ENCODE measurements at places on chromosomes 5 and 9.

- peak; percentile 45 for DNase-seq
Observed at GRCh38 chr5:81817980-81818379, 67.1 kb upstream of the SSBP2 start.

DNA sequence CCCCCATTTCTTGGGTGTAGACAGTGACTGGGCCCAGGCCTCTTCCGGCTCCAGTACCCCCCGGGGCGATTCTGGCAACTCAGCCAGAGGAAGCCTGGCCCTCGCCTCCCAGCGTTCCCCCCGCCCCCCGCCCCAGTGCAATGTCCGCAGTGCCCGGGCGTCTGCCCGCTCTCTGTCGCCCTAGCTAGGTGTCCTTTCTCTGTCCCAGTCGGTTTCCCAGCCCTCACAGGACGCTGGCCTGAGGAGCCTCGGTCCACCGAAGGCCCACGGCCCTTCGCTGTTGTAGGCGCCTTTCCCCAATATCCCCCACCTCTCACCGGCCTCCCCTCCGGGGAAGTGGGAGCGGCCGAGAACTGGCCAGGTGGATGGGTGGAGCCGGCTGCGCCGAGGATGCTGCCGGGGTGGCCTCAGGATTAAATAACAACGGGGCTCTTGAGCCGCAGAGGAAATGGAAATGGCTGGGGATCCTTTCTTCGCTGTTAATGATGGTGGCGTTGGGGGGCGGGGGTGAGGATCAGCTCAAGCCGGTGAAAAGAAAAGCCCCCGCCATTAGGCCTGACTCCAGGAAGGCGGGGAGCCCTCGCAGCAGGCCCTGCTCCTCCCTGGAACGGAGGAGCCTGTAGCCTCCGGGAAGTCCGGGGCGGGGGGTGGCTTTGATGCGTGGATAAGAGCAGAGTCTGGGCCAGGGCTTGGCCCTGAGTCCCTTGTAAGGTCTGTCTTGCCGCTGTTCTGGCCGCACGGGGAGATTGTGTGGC, 1.1 kb upstream of the SPRY4 start:
- DNase-seq, result no peak

DNA sequence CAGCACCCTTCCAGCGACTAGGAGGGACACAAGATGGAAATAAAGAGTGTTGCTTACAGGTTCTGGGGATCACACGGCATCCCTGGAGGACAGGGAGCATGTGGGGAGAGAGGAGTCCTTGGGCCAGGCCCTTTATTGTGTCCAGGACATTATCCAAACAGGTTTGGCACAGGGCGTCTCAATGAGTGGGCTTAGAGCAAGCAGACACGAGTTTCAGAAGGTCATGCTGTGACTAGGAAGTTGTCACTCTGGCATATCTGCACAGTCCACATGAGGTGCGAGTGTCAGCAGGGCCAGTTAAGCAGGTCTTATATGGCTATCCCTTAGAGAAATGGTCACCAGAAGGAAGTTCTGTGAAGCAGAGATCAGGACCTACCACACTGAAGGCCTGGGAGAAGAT, 174.5 kb upstream of the OTULINL start:
- DNase-seq, result no peak

DNA sequence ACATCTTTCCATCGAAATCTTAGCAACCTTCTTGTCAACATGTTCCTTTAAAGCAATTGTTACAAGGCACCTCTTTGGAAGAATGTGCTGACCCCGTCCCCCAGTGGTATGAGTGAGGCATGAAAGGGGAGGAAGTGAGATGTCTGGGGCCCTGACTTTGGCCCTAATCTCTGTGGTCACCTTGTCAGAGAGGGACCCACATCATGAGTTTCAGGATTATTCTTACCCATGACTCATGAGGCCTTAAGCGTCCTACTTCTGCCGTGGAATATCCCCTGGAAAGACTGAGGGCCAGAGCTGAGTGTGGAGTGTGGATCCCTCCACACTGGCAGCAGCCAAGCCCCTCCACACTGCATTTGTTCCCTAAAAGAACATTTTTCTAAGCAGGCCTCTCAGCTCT, 81.2 kb downstream of the FSTL4 start:
- no peak for DNase-seq

GRCh38 chr9:111078391-111079038, 40.2 kb upstream of the LPAR1 start:
- no peak for DNase-seq

- peak; percentile 46 for DNase-seq
Observed at GRCh38 chr5:10452768-10453331, 11.2 kb downstream of the ROPN1L start.

GRCh38 chr9:72893437-72893836, 59.4 kb downstream of the ALDH1A1 start:
- DNase-seq, result no peak

- no peak for DNase-seq
Observed at GRCh38 chr5:172754596-172755356, 16.2 kb downstream of the DUSP1 start.

- DNase-seq, result no peak
Observed at GRCh38 chr5:143696921-143697320, 115.0 kb upstream of the HMHB1 start.

Measured in central memory CD4-positive, alpha-beta T cell (primary cell).